ENCODE measurements at places on chromosomes 2 and 18. TPM values are rescaled to one million over a fixed set of nuclear protein-coding genes. Genes with fewer than 3 reads are reported as not detected.
A peak's percentile ranks its signal among the peaks of the same experiment; 100 is the strongest.

GRCh38 chr2:235149240-235149659, 197.4 kb downstream of the SH3BP4 start:
- no peaks in the 10 kb centered on the region for H3K4me1 ChIP-seq
- H3K36me3 ChIP-seq, result no peaks in the 10 kb centered on the region
- H3K27me3 ChIP-seq, result 0 out of 2 replicates have a peak, but pooled peaks cover 1% of the 10 kb centered on the region
- DNase-seq, result no peak

DNA sequence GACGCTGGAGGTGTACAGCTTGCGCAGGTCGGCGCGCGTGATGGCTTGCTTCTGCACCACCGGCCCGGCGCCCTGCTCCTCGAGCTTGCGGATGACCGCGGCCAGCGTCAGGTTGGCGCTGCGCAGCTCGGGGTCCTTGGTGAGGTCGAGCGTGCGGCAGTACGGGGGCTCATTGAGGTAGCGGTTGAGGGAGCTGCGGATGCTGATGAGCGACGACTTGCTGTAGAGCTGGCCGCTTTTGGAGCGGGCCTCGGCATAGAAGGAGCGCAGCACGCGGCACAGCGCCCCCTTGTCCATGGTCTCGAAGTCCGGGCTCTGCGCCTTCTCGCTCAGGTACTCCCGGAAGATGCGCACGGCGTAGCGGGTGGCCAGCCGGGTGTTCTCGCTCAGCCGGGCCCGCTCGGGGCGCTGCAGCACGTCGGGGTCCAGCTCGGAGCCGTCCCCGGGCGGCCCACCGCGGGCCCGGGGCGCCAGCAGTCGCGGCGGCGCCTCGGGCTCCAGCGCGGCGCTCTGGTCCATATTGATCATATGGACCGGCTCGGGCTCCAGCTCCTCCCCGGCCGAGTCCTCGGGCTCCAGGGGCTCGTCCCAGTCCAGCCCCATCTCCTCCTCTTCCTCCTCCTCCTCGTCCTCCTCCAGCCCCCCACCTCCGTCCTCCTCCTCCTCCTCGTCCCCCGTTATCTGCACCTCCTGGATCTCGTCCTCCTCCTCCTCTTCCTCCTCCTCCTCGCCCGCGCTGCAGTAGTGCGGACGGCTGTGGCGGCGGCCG, 523 bp downstream of the KCTD1 start:
- peaks cover 43% of the 10 kb centered on the region for H3K27me3 ChIP-seq
- 0 out of 2 replicates have a peak, but pooled peaks cover 2% of the 10 kb centered on the region for H3K4me1 ChIP-seq
- peak; percentile 86 for DNase-seq
- no peaks in the 10 kb centered on the region for H3K36me3 ChIP-seq
- H3K27ac ChIP-seq, result no peak overlapping the region

GRCh38 chr18:26813043-26813442, 52.5 kb downstream of the AQP4 start:
- DNase-seq, result peak; percentile 57
- H3K27me3 ChIP-seq, result 0 out of 2 replicates have a peak, but pooled peaks cover 3% of the 10 kb centered on the region
- no peak overlapping the region for H3K4me3 ChIP-seq
- H3K36me3 ChIP-seq, result peaks cover 4% of the 10 kb centered on the region

DNA sequence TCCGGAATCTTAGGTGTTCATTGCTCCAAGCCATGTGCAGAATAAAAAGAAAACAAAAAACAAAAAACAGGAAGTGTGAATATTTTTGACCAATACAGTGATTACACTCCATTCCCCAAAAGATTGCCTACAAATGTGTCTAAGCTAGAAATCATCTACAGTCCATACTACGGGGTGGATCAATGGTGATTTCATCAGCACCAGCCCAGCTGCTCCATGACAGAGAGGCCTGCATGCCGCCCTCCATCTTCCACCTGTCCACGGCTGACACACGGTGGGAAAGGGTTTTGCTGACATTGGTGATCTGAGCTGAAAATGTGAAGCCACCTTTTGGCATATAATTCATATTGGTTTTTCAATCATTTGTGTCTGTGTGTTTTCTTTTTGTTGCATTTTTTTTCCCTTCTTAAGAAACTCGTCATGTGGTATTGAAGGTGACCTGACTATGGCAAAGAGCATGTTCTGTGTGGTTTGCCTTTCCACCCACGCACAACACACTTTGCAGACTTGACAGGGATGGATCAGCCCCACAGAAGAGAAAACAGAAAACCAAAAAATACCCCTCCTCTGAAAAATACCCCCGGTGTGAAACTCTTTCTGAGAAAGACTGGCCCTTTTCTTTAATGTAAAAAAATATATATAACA, 533.1 kb downstream of the RNF144A start:
- H3K27ac ChIP-seq, result no peak overlapping the region
- H3K27me3 ChIP-seq, result no peaks in the 10 kb centered on the region
- H3K4me1 ChIP-seq, result peaks cover 6% of the 10 kb centered on the region
- H3K4me3 ChIP-seq, result no peak overlapping the region

- H3K4me3 ChIP-seq, result no peak overlapping the region
- no peaks in the 10 kb centered on the region for H3K36me3 ChIP-seq
- no peaks in the 10 kb centered on the region for H3K4me1 ChIP-seq
- no peaks in the 10 kb centered on the region for H3K27me3 ChIP-seq
Observed at GRCh38 chr18:7676253-7676873, 109.2 kb downstream of the PTPRM start.

- no peaks in the 10 kb centered on the region for H3K36me3 ChIP-seq
- no peaks in the 10 kb centered on the region for H3K27me3 ChIP-seq
- DNase-seq, result no peak
- no peak overlapping the region for H3K27ac ChIP-seq
- no peak overlapping the region for H3K4me3 ChIP-seq
Observed at GRCh38 chr2:31534636-31535035, 46.1 kb downstream of the SRD5A2 start.

Gene CCBE1
- total RNA-seq, result 0.46 TPM

Gene DSEL
- total RNA-seq, result 5.3 TPM

Gene ST8SIA5
- 0.75 TPM for total RNA-seq

All from H9 (cell line).